Nucleus accumbens (tissue), 56 donors: ENCODE measurements at places on chromosomes 16 and 17.

DNA sequence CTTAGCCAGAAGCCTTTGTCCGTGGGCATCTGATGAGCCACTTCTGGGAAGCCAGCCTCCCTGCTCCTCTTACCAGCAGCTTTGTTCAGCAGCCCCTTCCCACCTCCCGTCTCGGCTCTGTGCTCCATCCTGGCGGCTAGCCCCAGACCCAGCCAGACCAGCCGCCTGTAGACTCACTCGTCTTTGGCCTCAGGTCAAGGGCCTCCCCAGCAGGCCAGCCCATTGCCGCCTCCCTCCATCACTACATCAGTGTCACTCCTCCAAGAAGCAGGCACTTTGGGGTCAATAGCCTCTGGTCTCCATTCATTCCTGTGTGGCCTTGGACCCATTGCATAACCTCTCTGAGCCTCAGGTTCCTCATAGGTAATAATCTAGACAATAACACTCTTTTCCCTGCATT is 20.9 kb upstream of the CRHR1 start:
- DNase-seq, result no peak

- no peak for DNase-seq
Measured at GRCh38 chr17:82301916-82302567, 15.4 kb downstream of the CD7 start.

- DNase-seq, result no peak
Measured at GRCh38 chr17:13986855-13987254, 82.4 kb upstream of the COX10 start.

DNA sequence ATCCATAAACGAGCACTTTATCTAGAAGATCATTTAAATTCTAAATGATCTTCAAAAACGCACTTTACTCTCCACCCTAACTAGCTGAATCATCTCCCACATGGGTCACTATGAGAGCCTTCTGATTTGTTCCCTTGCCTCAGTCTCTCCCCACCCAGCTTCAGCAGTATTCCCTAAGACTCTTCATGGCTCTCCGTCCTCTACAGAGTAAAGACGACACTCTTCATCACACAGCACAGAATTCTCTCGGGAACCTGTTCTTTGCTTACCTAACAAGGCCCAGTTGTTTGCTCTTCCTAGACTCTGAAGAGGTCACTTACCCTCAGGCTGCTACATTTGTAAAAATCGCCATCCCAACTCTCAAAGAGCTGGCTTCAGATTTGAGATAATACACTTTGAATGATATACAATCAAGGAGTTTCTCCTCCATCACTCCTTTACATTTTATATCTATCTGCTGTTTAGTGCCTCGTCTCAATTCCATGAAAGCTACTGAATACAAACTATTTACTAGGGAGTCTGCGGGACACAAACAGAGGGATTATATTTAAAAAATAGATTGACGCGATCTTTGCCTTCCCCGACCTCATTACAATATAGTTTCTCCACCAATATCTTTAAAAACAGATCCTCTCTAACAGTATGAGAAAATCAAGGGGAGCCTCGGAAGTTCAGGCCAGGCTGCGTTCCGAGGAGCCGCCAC is 511 bp upstream of the LIG3 start:
- no peak for DNase-seq

- no peak for DNase-seq
Measured at GRCh38 chr16:89764711-89765201, 43.4 kb downstream of the ZNF276 start.
